ENCODE measurements at places on chromosomes 2 and 18. TPM values are rescaled to one million over a fixed set of nuclear protein-coding genes. Genes with fewer than 3 reads are reported as not detected.

DNA sequence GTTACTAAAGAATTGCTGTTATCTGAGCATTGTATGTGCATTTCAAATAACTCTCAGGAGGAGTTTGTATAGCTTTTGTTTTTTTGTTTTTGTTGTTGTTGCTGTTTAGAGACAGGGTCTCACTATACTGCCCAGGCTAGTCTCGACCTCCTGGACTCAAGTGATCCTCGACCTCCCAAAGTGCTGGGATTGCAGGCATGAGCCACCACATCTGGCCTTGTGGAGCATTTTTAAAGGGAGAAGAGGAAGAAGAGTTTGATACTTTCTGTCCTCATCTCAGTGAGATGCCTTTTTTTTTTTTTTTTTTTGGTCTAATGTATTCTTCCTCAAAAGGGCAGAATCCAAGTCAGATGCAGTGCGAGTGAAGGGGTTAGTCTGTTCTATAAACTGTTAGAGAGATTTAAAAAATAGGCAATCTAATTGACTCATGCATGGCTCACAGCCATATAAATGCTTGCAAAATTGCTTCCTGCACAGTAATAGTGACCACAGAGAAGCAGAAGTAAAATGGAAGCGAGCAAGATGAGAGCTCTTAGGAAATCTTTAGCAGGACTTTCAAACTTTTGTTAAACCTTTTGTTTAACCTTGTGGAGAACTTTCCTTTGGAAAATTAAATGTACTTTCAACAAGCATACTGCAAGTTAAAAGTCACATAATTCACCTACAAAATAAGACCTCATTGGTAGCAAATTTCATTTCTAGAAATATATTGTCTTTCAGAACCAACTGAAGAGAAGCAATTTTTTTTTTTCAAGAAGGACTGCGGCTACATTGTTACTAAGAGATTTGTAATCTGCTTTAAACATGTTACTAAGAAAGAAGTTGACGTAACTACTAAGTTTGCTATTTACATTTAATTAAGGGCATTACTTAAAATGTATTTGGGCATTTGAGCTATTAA is 52.3 kb upstream of the ROCK1 start:
- peak; percentile 25 for DNase-seq

CABYR gene
- 4.8 TPM for polyA plus RNA-seq

- no peak for DNase-seq
Measured at GRCh38 chr18:39911716-39912115, 2043.3 kb upstream of the PIK3C3 start.

- DNase-seq, result no peak
Measured at GRCh38 chr2:150686391-150686790, 198.9 kb upstream of the RND3 start.

DNA sequence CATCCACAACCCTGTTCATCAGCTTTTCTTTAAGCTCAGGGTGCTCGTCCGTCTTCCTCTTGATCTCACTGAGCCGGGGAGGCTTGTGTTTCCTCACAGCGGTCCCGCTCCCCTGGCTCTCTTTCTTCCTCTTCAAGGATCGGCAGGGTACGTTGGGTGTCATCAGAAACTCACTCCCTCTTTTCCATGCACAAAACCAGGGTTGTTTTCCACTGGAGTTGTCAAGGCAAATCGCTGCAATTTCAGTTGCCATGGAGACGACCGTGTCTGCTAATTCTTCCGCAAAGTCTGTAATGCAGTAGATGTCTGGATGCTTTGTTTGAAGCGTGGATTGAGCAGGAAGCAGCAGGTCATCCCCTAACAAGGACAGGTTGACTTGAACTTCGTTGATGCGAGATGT is 146.4 kb downstream of the DAW1 start:
- no peak for DNase-seq

DNA sequence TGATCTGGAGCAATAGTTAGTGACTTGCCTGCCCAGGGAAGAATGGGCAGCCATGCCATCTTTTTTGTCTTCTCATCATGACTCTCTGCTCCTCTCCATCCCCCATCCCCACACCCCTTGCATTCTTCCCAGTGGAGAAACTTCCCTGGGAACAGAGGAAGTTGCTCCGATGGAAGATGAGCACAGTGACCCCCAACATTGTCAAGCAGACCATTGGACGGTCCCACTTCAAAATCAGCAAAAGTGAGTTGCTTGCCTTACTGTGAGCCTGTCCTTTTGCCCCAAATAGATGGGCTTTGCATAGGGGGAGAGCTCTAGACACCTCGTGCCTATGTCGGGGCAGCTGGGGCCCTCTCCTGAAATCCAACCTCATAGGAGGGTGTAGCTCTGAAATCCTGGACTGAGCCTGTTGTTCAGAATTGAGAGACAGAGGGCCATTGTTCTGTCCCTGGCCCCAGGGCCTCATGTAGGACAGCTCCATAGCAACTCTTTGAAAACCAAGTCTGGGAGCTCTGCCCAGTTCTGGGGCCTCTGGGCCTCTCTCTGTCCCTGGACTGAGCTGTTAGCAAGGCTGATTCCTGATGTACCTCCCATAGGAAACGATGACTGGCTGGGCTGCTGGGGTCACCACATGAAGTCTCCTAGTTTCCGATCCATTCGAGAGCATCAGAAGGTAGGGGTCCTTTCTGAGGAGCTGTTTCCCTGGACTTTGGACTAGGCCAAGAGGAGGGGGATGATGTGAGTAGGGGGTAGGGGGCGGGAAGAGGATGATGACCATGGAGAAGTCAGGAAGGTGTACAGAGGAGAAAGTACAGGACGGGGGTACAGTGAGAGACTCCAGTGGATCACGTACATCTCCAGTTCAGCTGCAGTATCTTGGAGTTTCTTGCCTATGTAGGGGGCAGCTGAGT is 35.2 kb downstream of the TTLL4 start:
- DNase-seq, result peak; percentile 74

DNA sequence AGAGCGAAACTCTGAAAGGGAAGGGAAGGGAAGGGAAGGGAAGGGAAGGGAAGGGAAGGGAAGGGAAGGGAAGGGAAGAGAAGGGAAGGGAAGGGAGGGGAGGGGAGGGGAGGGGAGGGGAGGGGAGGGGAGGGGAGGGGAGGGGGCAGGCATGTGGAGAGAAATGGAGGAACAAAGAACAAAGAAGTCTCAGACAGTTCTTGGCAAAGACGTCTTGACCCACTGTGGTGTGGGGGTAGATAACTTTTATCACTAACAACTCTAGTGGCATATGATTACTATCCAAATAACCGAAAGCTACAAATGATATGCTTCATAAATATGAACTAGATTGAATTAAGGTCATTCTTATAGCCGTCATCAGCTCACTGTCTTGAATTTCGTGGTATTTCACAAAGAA is 3.2 kb downstream of the UPP2 start:
- DNase-seq, result no peak

DNA sequence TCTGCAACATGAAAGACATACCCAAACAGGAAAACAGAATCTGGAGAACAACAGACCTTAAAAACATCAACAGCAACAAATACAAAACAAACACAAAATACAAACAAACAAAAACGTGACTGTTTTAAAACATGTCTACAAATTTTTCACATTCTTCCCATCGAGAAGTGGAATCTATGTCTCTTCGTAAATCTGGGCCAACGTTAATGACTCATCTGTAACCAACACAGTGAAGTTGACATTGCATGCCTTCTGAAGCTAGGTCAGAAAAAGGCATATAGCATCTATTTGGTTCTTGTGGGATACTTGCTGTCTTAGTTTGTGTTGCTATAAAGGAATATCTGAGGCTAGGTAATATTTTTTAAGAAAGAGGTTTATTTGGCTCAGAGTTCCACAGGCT is 269.0 kb upstream of the FBXO11 start:
- DNase-seq, result no peak

Measured in muscle of arm (tissue), 14 donors.